ENCODE measurements at places on chromosomes 1 and 21.

DNA sequence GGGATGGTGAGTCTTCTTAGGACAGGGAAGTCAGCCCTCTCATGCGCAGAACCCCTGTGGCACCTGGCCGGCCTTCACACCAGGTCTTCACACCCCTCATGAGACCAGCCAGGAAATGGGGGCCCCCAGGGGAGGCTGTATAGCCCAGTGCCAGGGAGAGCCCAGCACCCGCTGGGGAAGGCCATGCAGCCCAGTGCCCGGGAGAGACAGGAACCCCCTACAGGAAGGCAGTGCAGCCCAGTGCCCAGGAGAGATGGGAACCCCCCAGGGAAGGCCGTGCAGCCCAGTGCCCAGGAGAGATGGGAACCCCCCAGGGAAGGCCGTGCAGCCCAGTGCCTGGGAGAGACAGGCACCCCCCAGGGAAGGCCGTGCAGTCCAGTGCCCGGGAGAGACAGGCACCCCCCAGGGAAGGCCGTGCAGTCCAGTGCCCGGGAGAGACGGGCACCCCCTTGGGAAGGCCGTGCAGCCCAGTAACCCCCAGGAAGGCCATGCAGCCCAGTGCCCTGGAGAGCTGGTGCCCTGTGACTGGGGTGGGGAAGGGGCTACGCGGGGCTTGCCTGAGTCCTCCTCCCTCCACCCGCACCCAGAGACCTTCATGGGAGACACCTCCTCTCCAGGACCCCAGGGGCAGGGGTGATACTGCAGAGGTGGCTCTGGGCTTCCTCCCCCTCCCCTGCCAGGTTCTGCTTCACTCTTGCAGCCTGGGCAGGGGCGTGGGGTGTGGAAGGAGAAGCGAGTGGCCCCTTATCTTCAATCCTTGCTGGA, 110.5 kb upstream of the COL6A1 start:
- DNase-seq = no peak

DNA sequence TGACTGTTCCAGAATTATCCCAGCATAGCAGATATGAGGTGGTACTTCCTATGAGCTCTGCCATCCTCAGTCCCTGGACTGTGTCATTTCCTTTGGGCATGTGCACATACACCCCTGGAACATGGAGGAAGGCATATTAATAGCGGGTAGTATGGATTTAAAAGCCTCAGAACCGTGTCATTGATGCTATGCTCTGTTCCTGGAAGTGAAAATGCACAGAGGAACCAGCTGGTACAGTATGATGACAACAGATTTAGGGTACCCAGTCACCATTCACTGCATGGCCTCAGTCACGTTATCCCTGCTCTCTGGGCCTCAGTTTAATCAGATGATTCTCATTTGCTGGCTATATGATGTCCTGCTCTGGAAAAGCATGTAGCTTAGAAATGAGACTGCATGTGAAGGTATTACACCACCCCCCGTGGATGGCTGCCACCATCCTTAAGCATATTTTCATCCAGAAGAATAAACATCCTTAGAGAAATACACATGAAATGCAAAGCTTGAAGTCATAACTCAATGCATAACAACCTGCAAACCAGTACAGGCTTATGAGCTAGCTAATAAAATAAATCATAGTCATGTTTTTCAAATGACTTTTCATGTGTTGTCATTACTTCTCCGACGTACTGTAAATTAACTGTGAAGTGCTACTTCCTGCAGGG, 37.8 kb downstream of the SETD4 start:
- DNase-seq = no peak

GRCh38 chr1:72075425-72075824, 206.9 kb downstream of the NEGR1 start:
- no peak for DNase-seq

- no peak for DNase-seq
These were observed 1.6 kb downstream of the COL6A2 start for GRCh38 chr21:46099476-46099875.

DNA sequence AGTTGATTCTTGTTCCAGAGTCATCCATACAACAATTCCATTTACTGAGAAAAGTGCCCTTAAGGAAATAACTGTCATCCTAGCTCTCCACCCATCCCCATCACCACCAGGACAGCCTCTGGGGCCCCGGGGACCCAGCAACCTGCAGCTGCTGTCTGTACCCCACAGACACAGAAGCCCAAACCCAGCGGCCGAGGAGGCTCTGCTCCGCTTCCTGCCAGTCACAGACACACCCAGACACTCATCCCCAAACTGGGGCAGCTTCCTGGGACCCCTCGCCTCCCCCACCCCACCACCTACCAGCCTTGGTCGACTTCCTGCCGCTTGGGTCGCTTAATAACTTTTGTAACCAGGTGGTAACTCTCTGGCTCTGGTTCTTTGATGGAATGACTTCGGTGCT, 121.6 kb upstream of the SLC25A33 start:
- DNase-seq = no peak

DNA sequence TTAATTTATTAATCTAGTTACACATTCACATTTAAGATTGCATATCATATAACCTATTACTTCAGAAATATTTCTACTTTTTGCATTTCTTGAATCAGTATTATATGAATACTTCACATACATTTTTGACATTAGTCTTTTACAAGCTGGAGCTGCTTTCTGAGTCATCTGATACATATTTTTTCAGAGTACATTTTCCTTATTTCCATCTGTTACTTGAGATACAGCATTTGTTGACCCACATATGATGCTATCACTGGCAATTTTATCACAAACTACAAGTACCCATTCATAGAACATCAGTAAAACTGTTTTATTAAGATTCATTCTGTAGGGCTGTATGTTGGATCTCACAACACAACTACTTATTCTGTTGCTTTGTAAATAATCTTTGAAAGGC, 367.2 kb upstream of the ST6GALNAC5 start:
- no peak for DNase-seq

DNA sequence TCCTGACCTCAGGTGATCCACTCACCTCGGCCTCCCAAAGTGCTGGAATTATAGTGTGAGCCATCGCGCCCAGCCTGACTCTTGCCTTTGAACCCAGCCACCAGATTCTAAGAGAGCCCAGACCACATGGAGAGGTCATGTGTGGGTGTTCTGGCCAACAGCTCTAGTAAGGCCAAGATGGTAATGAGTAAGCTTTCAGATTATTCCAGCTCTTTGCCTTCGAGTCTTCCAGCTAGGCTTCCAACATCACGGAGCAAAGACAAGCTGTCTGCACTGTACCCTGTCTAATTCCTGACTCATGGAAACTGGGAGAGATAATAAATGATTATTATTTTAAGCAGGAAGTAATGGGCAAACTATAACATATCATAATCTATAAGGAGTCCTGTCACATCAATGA, 14.8 kb upstream of the ZFP69B start:
- no peak for DNase-seq

- DNase-seq = no peak
These were observed 66.0 kb upstream of the CLDN14 start for GRCh38 chr21:36545776-36546511.

DNA sequence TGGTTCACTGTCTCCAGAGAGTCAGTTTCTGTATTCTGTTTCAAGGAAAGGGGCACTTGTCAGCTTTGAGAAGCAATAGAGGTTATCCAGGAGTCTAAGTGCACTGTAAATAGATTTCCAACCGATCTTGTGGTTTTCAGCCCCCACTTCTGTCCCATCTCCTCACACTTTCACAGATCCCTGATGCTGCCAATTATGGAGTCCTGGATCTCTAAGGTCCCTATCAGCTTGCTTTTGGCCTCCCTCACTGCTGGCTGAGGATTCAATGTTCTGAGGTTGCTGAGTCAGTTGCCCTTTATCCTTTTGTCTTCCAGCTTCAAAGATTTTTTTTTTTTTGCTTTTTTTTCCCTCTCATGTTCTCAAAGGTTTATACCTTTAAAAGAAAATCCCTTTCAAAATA, 98.4 kb downstream of the DIRAS3 start:
- DNase-seq = no peak

DNA sequence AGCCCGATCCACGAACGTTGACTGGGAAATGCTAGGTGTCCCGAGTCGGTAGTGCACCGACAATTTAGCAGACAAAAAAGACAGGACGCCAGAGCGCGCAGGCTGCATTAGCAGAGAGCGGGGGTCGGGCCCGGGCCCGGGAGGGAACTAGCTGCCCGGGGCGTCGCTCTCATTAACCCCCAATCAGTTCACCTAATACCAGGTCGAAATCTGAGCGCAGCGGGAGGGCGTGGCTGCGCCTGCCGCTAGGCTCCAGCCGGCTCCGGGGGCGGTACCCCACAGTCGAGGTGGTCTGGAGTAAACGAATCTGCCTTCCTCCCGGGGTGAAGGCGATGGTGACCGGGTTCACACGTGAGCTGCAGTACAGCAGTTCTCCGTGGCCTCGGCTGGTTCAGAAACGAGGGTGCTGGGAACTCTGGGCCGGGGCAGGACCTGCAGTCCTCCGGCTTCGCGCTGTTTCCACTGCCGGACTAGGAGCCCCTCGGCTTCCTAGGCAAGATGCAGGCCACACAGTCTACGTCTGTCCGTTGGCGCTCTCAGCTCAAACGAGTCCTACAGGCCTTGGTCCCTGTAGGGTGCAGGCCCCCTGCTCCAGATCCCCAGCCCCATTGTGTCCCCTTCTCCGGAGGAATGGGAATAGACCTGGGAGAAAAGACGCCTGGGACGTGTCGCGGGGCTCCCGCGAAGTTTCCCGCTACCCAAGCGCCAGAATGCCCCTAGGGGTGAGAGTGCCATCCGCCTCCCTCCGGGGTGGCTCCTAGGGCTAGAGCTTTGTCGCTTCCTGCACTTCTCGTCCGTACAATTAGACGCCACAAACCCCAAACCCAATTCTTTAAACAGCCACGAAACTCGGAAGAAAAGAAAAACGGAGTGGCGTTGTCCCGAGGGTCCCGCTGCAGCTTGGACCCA, 2.0 kb downstream of the GFI1 start:
- no peak for DNase-seq

DNA sequence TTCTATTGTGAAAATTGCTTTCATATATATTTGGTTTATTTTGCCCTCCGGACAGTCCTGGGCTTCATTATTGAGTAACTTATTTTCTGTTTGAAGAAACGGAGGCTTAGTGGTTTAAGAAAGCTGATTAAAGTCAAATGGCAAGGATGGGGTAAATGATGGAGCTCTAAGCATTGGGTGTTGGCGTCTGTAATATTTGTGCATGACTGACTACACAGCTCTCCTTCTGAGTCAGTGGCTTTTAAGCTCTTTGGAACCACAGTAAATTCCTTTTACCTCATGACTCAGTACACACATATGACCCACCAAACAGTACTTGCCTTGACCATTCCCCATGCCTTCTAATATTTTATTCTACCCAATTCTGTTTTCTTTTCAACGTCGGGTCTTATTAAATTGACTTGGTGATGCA, 21.0 kb downstream of the B3GALT5 start:
- no peak for DNase-seq

- DNase-seq = no peak
These were observed 120.8 kb downstream of the DMRTB1 start for GRCh38 chr1:53580009-53580400.

GRCh38 chr1:169326956-169327268, 40.7 kb downstream of the NME7 start:
- no peak for DNase-seq

DNA sequence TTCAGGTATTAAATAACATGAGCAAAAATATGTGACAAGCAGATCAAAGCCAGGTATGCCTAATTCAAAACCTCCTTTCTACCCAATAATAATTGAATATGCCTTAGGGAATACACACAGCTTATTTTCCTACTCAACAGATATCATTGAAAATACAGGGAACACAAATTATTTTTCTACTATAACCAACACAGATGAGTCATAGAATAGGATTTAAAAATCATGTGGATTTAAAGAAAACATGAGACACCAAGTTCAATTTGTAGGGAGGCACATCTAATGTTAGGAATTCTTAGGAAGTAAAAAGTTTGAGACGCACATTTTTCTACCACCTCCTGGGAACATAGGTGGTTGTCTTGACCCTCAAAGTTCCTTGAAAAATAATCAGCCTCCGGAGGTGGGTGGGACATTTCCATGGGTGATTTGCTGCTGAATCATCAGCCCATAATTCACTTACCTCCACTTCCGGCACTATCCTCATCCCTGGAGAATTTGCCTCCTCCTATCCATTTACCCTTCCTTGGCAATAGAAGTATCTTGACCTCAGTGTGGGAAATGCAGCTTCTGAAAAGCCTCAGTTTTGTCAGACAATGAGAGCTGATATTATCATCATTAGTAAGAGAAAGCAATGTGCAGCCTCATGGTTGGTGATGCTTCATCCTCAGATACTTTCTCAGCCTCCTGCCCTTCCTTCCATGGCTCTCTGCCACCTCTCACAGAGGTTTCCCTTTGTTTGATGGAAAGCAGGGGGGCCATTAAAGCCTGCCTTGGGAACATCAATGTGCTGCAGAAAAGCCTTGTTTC, 33.5 kb upstream of the RGS4 start:
- DNase-seq = no peak

DNA sequence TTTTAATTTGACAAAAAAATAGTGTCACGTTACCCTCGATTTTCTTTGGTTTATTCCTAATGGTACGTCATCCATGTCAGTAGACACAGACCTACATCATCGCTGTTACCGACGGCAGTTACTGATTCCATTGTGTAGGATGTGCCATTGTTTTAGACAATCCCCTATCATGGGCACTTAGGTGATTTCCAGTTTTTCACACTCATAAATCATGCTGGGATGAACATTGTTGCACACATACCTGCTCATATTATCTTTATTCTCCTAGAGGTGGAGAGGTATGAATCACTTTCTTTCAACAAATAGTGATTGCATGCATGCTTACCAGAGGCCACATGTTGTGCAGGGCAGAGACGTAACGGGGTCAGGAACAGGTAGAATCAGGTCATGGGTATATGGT, 79.7 kb upstream of the EFHD2 start:
- DNase-seq = no peak

DNA sequence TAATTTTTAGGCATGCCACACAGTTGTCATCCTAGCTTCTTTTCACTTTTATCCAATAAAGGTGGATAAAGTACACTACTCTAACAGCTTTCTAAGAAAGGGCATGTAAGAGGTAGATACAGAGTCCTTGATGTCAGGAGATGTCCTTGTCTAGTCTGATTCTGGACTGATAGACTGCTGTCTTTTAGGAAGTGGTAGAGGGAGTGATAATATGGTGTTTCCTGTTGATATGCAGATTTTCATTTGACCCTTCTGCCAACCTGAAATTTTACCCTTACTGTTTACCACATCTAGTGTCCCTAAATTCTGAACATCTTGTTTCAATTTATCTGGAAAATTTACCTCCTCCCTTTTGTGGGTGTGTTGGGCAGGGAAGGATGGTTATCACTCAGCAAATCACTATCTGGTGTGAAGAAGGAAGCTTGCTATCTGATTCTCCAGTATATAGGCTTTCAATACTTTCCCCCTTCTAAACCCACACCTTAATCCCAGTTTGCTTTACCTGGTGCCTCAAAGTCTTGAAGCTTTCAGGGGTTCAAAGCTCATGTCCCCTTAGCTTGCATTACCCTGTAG, 354.9 kb upstream of the SNX7 start:
- DNase-seq = no peak

All from esophagus squamous epithelium (tissue), 5 donors.